ENCODE measurements at places on chromosomes 12 and 14. TPM values are rescaled to one million over a fixed set of nuclear protein-coding genes. Genes with fewer than 3 reads are reported as not detected.
A peak's percentile ranks its signal among the peaks of the same experiment; 100 is the strongest.

GRCh38 chr12:552466-552865 lies 92.7 kb downstream of the B4GALNT3 start:
- no peak for DNase-seq

- DNase-seq = no peak
Measured at GRCh38 chr12:105640761-105641160, 310.3 kb downstream of the C12orf75 start.

- DNase-seq = no peak
Measured at GRCh38 chr12:45220363-45220931, 4.6 kb downstream of the ANO6 start.

DNA sequence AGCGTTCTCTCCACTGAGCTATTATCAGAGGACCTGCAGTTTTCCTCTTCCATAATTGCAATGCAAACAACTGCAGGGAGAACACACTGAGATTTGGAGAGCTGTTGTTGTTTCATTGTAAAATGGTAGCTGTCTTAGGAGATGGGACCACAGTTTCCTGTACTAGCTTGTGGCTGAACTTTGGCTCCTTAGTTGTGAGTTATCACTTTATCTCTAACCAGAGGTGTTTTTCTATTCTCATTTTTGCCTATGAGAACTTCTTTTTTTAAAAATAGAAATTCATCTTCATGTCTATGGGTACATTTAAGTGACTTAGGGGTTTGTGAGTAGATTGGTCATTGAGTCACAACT lies 216.5 kb downstream of the SLC38A4 start:
- DNase-seq = no peak

DNA sequence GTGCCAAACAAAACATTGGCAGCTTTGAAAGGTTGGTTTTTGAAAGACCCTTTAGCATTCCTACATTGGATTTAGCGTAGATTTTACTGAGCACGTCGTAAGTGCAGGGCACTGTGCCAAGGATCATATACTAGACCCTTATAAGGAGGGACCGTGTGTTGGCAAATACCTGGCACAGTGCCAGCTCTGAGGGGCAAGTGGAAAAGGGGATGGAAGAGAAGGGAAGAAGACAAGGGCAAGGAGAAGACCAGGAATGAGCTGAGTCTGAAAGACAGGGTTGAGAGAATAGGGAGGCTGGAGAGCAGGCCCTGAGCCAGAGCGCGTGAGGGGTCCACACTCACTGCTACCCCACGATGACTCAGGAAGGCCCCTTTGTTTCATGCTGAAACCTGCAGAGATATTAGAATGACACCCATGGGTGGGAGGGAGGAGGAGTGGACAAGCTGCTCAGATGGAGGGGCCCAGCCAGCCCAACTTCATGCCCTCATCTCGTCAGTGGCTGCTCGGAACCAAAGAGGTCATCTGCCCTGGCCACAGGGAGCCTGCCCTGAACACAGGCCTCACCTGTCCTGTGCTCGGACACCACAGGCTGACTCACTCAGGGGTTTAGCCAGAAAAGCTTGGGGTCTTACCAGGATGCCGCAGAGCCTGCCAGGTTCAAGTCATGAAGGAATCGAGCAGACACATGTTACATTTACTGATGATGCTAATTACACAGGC lies 25.0 kb downstream of the RAB35 start:
- DNase-seq = no peak

DNA sequence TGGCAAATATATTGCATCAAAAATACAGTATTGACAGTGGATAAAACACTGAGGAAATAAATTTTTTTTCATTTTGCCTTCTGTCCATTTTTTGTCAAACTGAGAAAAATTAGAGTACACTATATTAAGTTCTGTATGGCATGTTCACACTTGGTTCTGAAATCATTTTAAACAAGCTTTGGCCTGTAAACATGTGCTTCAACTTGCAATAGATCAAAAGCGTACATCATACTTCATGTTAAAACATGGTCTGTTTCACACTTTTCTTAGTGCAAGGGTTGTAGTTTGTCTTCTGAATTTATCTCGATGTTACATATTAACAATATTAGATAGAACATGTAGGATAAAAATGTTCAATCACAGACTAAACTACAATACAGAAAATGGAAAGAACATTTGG lies 208.0 kb downstream of the PCNX1 start:
- no peak for DNase-seq

DNA sequence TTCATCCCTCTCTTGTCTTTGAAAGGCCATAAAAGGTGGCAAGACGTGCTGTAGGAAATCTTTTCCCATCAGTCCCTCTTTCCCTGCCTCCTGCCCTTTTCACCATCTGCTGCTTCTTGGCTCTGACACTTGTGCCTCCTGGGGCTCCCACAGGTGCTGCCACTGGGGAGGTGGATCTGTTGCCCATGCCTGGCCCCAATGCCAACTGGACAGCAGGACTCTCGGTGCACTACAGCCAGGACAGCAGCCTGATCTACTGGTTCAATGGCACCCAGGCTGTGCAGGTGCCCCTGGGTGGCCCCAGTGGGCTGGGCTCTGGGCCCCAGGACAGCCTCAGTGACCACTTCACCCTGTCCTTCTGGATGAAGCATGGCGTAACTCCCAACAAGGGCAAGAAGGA lies 6.5 kb downstream of the CLSTN3 start:
- no peak for DNase-seq

The HOXC6 gene
- total RNA-seq = 0.43 TPM

DNA sequence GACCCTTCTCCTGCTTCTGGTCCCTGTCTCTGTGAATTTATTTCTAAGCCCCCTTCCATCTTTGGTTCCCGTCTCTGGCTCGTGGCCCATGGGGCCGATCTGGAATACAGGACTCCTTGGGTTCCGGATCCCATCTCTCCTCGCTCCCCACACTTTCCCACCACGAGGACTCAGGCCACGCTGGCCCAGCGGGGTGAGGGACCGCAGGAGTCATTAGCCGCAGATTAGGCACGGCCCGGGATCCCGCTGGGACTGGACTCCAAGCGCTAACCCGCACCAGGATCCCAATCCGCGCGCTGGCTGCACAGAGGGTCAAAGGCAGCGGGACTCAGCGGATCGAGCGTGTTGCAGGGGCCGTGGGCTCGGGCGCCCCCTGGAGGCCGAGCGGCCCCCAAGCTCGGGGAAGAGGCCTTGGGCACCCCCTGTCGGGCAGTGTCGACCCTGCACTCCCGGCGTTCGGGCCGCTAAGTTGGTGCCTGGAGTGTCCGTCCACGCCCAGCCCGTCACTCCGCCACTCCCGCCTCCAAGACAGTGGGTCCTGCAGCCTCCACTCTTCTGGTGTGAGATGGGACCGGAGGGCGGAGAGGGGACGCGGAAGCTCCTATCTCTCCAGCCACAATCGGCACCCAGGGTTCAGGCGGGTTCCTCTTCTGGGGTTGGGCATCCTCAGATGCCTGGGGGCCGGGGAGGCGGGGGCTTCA lies 9.5 kb downstream of the SHMT2 start:
- DNase-seq = peak; percentile 95

- DNase-seq = no peak
Measured at GRCh38 chr12:91316907-91317269, 134.3 kb upstream of the DCN start.

The SERPINA10 gene
- total RNA-seq = not detected

DNA sequence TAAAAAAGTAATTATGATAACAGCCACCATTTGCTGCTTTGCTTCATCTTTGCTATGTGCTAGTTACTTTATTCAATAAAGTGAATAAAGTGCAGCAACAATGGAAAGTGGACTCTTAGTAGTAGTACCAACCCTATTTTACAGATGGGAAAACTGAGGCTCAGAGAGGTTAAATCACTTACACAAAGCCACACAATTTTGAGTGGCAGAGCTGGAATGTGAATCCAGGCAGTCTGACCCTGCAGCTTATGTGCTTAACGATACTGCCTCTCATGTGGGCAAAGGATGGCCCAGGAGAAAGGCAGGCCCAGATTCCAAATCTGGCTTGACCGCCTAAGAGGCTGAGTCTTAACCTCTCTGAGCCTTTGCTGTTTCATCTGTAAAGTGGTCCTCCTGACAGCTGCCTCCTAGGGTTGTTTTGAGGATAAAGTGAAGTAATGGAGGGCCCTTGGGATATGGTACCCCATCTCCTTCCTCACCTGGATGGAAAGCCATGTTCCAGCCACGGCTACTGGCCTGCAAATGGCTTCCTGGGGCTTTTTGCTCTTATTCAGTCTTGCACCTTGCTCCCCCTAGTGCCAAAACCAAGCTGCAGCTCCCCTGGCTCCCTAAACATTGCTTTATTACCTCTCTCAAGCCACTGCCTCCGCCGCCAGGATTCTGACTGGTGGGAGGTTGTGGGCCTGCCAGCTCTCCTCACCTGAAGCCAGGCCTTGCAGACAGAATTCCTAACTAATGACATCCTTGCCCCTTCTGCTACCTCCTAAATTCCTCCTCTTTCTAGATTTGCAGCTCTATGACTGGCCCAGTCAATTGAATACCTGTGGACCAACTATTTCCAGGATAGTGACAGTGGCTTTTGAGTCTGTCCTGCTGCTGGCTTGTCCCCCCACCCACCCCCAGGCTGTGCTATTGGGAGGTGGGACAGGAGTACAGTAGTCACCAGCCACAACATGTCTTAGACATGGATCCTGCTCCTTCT lies 283.3 kb upstream of the PWP1 start:
- no peak for DNase-seq

The DIO3 gene
- total RNA-seq = not detected

- DNase-seq = no peak
Measured at GRCh38 chr12:64010069-64010686, 165.7 kb downstream of the SRGAP1 start.

The PIK3C2G gene
- total RNA-seq = not detected

DNA sequence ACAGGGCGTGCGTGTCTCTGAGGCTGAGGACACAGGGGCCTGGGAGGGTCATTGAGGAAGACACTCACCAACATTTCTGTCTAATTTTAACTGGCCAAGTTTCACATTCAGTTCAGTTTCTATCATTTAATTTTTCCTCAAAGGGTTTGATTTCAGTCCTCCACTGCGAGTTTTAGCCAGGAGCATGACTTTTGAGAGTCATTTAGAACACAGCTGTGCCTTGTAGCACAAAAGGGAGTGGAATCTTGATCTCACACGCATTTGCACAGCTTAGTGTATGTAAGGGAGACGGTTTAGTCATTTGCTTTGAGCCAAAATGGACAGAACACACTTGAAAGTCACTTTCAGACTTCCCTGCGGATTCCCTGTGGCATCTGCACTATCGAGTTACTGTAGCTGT lies 1090.8 kb downstream of the BCL11B start:
- no peak for DNase-seq

DNA sequence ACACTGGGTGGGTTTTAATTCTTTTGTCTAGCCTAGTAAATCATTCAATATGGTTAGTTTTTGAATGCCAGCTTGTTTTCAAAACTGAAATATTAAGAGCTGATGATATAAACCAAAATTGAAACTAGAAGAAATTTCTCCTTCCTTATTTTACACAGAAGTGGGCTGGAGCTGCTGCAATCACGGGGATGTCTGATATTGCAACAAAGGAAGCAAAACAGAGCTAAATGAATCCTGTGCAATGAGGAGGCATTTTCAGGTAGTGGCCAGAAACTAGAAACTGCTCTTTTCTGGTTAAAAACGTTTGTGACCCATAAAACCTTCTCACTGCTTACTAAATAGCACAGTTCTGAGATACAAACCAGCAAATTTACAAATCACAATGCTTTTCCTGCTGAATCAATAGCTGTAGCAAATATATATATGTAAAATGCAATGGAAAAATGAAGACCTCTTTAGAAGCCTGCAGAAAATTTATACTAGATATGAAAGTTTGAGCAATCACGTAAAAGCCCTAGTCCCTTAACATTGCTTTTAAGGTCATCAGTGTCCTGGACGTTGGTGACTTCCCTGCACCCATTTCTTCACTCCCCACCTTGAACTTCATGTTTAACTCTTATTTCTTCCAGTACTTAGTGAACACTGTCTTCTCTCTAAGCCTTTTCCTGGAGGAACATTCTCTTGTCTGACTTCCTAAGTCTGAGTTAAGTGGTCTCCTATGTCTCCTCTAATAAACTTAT lies 15.9 kb upstream of the LRRK2 start:
- peak; percentile 79 for DNase-seq

- DNase-seq = no peak
Measured at GRCh38 chr12:129676411-129676810, 227.4 kb downstream of the TMEM132D start.

The KRT75 gene
- total RNA-seq = not detected

- no peak for DNase-seq
Measured at GRCh38 chr12:126362493-126362892, 1297.3 kb downstream of the AACS start.

DNA sequence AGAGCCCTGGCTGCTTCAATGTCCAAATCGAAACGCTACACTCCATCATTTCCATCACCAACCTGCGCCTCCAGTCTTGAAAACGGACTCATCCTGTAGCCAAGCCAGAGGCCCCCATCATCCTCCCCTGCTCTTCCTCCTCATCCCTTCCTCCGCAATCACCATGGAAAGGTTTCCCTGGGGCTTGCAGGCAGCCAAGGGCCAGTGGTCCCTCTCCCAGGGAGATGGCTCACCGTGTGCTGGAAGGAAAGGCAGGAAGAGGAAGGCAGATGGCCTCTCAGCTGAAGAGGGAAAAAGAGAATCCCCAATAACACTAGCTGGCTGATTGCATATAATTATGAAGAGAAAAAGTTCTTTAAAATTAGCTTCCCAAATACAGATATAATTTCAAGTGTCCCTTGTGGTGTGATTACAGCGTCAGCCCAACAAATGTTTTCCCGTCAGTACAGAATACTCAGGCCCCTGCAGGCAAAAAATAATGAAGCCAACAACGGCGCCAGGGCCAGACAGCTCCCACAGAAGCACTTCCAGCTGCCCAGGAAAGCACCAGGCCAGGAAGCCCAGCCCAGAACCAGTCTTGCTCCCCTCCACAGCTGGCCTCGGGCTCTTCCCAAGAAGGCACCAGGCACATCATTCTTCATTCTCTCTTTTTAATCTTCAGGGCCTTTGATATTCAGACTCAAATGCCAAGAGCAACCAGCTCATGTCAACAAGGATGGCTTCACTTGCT lies 24.7 kb downstream of the ITPK1 start:
- DNase-seq = no peak

The PRB2 gene
- not detected for total RNA-seq

DNA sequence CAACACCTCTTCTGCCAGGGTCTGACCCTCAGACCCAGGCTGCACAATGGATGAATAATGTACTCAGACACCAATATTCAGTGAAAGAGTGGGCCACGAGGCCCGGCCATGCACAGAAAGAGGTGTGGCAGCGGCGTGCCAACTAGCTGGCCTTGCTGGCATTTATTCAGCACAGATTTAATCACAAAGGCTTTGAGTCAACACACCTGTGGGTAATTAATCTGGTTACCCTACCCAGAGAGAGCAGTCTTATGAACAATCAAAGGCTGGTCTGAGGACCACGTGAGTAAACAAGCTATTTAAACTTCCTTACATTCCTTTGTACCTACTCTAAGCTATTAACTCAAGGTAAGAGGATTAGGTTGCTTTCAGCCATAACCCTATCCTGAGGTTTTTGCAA lies 324.8 kb downstream of the C12orf50 start:
- no peak for DNase-seq

DNA sequence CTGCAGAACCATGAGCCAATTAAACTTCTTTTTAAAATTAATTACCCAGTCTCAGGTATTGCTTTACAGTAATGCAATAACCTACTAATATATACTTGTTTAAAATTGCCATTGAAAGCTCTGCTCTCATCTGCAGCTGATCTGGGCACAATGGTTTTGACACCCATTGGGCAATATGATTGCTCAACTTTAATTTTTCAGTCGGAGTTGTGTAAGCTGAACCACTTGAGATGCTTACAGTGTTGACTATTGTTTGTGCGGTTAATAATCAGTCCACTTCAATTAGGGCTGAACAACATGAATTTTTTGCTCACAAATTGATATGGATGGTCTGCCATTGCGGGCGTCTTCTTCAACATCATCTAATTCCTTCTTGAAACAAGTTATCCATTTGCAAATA lies 18.0 kb upstream of the OR4K5 start:
- DNase-seq = no peak

The VWF gene
- 350 TPM for total RNA-seq
